ENCODE measurements at places on chromosomes 4 and X.

GRCh38 chr4:16192057-16192456 lies 34.2 kb downstream of the TAPT1 start:
- H3K36me3 ChIP-seq = peaks cover 3% of the 10 kb centered on the region
- peaks cover 8% of the 10 kb centered on the region for H3K4me1 ChIP-seq
- DNase-seq = no peak
- H3K27ac ChIP-seq = no peak overlapping the region

- H3K4me3 ChIP-seq = no peak overlapping the region
- H3K36me3 ChIP-seq = no peaks in the 10 kb centered on the region
- H3K27me3 ChIP-seq = no peaks in the 10 kb centered on the region
- H3K4me1 ChIP-seq = no peaks in the 10 kb centered on the region
- H3K27ac ChIP-seq = no peak overlapping the region
Observed at GRCh38 chr4:32745351-32745750, 2025.2 kb downstream of the PCDH7 start.

DNA sequence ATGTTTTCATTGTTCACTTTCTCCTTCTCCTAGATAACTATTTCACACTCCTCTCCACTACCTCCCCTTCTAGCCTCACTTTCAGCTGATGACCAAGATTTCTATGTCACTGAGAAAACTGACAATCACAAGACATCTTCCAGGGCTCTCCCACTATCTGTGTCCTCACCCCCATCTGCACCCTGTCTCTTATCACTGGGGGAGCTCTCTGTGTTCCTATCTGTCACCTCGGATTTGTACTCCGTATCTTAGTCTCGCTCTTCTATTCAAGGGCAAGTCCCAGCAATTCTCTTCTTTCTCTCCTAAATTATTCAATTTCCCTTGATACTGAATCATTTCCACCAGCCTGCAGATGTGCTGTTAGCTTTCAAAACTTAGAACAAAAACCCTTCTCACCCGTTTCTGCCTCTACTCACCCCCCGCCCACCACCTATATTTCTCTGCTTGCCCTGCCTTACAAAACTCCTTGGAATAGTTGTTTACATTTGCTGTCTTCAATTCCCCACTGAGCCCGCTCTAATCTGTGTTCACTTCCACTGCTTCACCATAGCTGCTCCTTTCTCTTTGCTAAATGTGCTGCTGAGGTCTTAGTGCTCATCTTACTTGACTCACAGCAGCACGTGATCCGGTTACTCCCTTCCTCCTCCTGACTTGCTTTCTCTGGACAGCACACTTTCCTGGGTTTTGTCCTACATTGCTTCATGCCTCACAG lies 293.2 kb downstream of the UNC5C start:
- H3K4me1 ChIP-seq = no peaks in the 10 kb centered on the region
- H3K4me3 ChIP-seq = no peak overlapping the region
- H3K36me3 ChIP-seq = peaks cover 4% of the 10 kb centered on the region
- DNase-seq = no peak

DNA sequence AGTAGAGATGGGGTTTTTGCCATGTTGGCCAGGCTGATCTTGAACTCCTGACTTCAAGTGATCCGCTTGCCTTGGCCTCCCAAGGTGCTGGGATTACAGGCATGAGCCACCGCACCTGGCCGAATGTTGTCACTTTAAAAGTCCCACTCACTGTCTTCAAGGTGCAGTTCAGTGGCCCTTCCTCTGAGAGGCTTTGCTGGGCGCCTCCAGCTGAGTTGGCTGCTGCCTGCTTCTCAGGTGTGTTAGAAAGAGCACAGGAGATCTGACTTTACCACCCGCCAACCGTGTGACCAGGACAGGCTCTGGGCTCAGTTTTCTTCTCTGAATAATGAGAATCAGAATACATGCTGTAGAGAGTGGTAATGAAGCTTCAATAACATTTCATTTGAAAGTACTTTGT lies 207.4 kb downstream of the CEP135 start:
- H3K27me3 ChIP-seq = no peaks in the 10 kb centered on the region
- DNase-seq = no peak
- H3K4me1 ChIP-seq = peaks cover 12% of the 10 kb centered on the region
- H3K27ac ChIP-seq = no peak overlapping the region

DNA sequence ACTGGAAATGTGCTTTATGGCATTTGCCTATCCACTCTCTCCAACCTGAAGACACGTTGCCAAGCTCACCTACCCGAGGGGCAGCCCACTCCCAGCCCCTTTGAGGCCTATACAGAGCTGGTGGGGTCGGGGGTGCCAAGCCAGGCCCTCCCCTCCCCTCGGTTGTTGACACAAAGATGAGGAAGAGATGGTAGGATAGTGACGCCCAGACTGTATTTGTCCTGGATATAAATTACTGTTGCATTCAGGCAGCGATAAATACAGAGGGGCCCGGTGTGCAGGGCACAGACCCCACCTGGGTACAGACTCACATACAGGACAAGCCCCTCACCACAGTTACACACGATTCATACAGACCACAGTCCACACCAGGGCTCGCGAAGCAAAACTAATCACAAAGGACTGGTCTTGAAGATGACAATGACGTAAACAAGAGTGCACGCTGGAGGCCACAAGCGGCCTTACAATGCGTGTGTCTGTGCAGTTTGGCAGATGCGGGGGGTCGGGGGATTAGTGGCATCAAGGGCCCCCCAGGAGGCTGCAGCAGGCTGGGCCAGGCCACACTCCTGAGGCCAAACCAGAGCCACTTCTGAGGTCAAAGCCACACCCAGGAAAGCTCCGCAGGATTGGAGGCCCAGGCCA lies 14.6 kb downstream of the DGKQ start:
- H3K4me1 ChIP-seq = no peaks in the 10 kb centered on the region
- DNase-seq = no peak
- H3K27ac ChIP-seq = no peak overlapping the region
- H3K36me3 ChIP-seq = peaks cover 1% of the 10 kb centered on the region
- no peak overlapping the region for H3K4me3 ChIP-seq

- no peaks in the 10 kb centered on the region for H3K27me3 ChIP-seq
- H3K4me1 ChIP-seq = peaks cover 41% of the 10 kb centered on the region
- H3K4me3 ChIP-seq = no peak overlapping the region
- DNase-seq = no peak
Observed at GRCh38 chr4:186642530-186642929, 81.1 kb downstream of the FAT1 start.

DNA sequence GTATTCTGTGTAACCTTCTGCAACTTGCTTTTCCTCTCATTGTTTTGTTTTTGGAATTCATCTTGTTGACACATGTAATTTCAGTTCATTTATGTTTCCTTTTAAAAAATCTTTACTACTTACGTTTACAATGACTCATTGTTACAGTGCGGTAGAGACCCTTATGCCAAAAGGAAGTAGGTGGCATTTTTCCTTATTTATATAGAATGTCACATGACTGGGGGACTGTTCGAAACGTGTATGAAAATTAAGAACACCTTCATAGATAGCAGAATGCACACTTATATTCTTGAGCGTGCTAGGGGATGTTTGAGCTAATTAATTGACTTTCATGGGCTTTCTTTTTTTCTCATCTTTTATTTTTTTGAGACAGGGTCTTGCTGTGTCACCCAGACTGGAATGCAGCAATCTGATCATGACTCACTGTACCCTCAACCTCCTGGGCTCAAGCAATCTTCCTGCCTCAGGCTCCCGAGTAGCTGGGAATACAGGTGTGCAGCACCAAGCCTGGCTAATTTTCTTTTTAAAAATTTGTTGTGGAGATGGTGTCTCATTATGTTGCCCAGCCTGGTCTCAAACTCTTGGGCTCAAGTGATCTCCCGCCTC lies 7.3 kb downstream of the REPS2 start:
- no peaks in the 10 kb centered on the region for H3K36me3 ChIP-seq
- H3K4me3 ChIP-seq = no peak overlapping the region
- no peak overlapping the region for H3K27ac ChIP-seq
- peaks cover 12% of the 10 kb centered on the region for H3K27me3 ChIP-seq
- no peaks in the 10 kb centered on the region for H3K4me1 ChIP-seq

- H3K4me3 ChIP-seq = no peak overlapping the region
- DNase-seq = no peak
- H3K36me3 ChIP-seq = peaks cover 27% of the 10 kb centered on the region
- no peak overlapping the region for H3K27ac ChIP-seq
Observed at GRCh38 chrX:110056419-110056818, 53.5 kb downstream of the TMEM164 start.

- no peaks in the 10 kb centered on the region for H3K27me3 ChIP-seq
- no peak overlapping the region for H3K27ac ChIP-seq
- DNase-seq = no peak
- H3K4me3 ChIP-seq = no peak overlapping the region
- no peaks in the 10 kb centered on the region for H3K36me3 ChIP-seq
- H3K4me1 ChIP-seq = no peaks in the 10 kb centered on the region
Observed at GRCh38 chr4:177177541-177178081, 132.1 kb upstream of the NEIL3 start.

- H3K27ac ChIP-seq = no peak overlapping the region
- no peak for DNase-seq
- H3K4me1 ChIP-seq = peaks cover 4% of the 10 kb centered on the region
- H3K27me3 ChIP-seq = peaks cover 3% of the 10 kb centered on the region
Observed at GRCh38 chr4:168388890-168389289, 70.3 kb upstream of the DDX60 start.

- H3K27ac ChIP-seq = no peak overlapping the region
- no peaks in the 10 kb centered on the region for H3K27me3 ChIP-seq
- H3K4me1 ChIP-seq = peaks cover 20% of the 10 kb centered on the region
- no peak for DNase-seq
Observed at GRCh38 chr4:70062000-70062399, 11.8 kb downstream of the HTN1 start.

DNA sequence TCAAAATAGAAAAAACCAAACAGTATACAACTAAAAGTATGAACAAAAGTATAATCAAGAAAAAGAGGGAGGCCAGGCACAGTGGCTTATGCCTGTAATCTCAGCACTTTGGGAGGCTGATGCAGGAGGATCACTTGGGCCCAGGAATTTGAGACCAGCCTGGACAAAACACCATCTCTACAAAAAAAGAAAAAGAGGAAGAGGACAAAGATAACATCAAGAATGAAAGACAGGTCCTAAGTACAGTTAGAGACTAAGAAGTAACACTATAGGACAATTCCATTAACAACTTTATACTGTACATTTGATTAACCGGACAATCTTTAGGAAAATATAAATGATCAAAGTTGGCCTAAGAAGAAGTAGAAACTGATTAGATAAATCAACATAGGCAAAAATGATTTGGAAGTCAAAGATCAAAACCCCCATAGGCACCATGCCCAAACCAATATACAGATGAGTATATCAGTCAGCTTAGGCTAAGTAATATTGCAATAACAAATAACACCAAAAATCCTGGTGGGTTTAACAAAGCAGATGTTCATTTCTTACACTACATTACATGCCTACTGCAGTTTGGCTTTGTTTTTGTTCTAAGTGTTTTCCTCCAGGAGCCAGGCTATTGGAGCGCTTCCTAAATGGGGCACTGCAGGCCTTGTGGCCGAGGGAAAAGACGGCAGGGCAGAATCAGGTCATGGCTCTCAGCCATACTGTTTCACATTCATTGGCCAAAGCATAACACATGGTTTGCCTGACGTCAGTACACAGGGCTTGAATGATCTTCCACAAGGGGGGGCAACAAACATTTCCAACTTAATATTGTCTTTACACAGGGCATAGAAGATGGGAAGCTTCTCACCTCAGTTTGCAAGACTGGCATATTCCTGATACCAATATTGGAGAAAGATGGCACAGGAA lies 42.2 kb upstream of the HGFAC start:
- H3K27me3 ChIP-seq = no peaks in the 10 kb centered on the region
- H3K36me3 ChIP-seq = peaks cover 38% of the 10 kb centered on the region
- no peak for DNase-seq
- no peak overlapping the region for H3K4me3 ChIP-seq

- H3K4me3 ChIP-seq = no peak overlapping the region
- no peaks in the 10 kb centered on the region for H3K4me1 ChIP-seq
- H3K36me3 ChIP-seq = no peaks in the 10 kb centered on the region
- H3K27me3 ChIP-seq = peaks cover 41% of the 10 kb centered on the region
- DNase-seq = no peak
Observed at GRCh38 chr4:3658530-3658913, 107.7 kb upstream of the ADRA2C start.

GRCh38 chr4:153335665-153336064 lies 8.8 kb upstream of the MND1 start:
- no peaks in the 10 kb centered on the region for H3K27me3 ChIP-seq
- no peak for DNase-seq
- no peak overlapping the region for H3K27ac ChIP-seq

GRCh38 chr4:185800266-185800945 lies 11.6 kb downstream of the SORBS2 start:
- peaks cover 17% of the 10 kb centered on the region for H3K4me1 ChIP-seq
- no peaks in the 10 kb centered on the region for H3K27me3 ChIP-seq
- DNase-seq = no peak
- no peak overlapping the region for H3K4me3 ChIP-seq

GRCh38 chr4:10106421-10107039 lies 10.1 kb downstream of the WDR1 start:
- peaks cover 27% of the 10 kb centered on the region for H3K36me3 ChIP-seq
- H3K27me3 ChIP-seq = no peaks in the 10 kb centered on the region
- H3K4me3 ChIP-seq = no peak overlapping the region
- H3K27ac ChIP-seq = no peak overlapping the region
- H3K4me1 ChIP-seq = peaks cover 18% of the 10 kb centered on the region

DNA sequence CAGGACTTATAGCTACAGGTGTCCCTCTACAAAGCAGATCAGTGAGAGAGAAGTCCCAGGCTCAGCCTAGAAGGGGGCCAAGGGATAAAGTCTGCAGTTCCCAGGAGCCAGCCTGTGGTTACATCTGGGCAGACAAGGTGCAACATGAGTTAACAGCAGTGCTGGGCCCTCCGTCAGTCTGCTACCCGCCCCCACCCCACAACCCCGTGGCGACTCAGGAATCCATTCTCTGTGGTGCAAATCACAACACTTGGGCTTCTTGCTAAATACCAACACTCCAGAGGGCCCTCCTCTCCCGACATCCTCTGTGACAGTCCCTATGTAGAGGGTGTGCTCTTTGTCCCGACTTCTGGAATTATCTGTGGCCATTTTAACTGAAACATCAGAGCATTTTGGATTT lies 13.8 kb downstream of the GPM6B start:
- DNase-seq = no peak
- H3K27me3 ChIP-seq = peaks cover 6% of the 10 kb centered on the region
- H3K36me3 ChIP-seq = no peaks in the 10 kb centered on the region
- H3K27ac ChIP-seq = no peak overlapping the region

DNA sequence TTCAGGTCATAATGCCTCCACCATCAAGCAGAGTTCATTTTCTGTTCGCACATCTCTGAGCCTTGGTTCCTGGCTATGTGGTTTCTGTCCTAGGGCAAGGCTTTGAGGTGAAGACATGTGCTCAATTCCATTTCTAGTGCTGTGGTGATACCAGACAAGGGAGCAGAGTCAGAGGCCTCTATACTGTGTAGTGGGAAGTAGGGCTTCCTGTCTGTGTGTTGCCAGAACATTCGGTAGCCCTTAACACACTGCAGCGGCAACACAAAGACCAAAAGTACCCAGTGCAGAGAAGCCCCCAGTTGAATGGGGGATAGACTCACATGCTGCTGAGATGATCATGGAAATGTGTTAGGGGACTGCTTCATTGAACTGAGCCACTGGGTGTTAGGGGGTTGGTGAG lies 56.4 kb downstream of the STARD8 start:
- no peak for DNase-seq
- H3K27ac ChIP-seq = no peak overlapping the region
- no peaks in the 10 kb centered on the region for H3K36me3 ChIP-seq
- H3K27me3 ChIP-seq = no peaks in the 10 kb centered on the region
- peaks cover 2% of the 10 kb centered on the region for H3K4me1 ChIP-seq
- H3K4me3 ChIP-seq = no peak overlapping the region

Data from progenitor cell of endocrine pancreas (in vitro differentiated cells).